ENCODE measurements at places on chromosomes 5 and 9.

- no peak overlapping the region for H3K4me3 ChIP-seq
- H3K36me3 ChIP-seq = no peaks in the 10 kb centered on the region
- H3K27ac ChIP-seq = no peak overlapping the region
- no peak for DNase-seq
Observed at GRCh38 chr9:129317179-129318011, 139.3 kb upstream of the IER5L start.

- no peaks in the 10 kb centered on the region for H3K36me3 ChIP-seq
- peaks cover 2% of the 10 kb centered on the region for H3K27me3 ChIP-seq
- no peak overlapping the region for H3K4me3 ChIP-seq
- no peaks in the 10 kb centered on the region for H3K4me1 ChIP-seq
- no peak for DNase-seq
Observed at GRCh38 chr5:73857446-73857845, 231.4 kb downstream of the ARHGEF28 start.

GRCh38 chr5:58544926-58545325 lies 37.9 kb upstream of the RAB3C start:
- no peak overlapping the region for H3K4me3 ChIP-seq
- H3K27me3 ChIP-seq = no peaks in the 10 kb centered on the region
- H3K36me3 ChIP-seq = no peaks in the 10 kb centered on the region
- no peak overlapping the region for H3K27ac ChIP-seq

DNA sequence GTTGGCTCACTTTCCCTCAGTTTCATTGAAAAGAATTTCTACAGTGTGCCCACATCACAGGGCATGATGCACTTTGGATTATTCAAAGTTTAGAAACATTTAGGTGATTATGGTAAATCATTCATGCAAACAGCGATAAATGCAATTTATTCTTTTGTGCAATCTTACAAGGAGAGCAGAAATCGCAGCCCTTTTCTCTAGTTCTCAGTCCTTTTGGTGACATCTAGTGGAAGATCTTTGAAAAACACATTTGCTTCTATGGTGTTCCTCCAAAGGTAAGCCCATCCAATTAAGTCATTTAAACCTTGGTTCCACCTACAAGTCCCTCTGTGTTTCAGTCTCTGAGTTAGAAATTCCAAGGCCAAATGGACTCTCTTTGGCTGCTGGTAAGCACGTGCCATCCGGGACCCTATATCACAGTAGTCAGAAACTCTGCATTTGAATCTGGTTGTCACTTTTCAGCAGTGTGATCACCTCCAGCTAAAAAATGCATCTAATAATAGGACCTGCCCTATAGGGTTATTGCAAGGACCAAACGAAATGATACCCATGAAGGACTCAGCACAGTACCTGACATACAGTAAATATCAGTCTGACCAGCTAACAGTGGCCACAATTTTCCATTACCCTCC lies 66.4 kb downstream of the MACROH2A1 start:
- H3K4me3 ChIP-seq = no peak overlapping the region
- no peaks in the 10 kb centered on the region for H3K4me1 ChIP-seq
- peaks cover 80% of the 10 kb centered on the region for H3K36me3 ChIP-seq
- H3K27ac ChIP-seq = 0 out of 2 replicates have a peak overlapping the region, but pooled peaks have one; percentile 35

DNA sequence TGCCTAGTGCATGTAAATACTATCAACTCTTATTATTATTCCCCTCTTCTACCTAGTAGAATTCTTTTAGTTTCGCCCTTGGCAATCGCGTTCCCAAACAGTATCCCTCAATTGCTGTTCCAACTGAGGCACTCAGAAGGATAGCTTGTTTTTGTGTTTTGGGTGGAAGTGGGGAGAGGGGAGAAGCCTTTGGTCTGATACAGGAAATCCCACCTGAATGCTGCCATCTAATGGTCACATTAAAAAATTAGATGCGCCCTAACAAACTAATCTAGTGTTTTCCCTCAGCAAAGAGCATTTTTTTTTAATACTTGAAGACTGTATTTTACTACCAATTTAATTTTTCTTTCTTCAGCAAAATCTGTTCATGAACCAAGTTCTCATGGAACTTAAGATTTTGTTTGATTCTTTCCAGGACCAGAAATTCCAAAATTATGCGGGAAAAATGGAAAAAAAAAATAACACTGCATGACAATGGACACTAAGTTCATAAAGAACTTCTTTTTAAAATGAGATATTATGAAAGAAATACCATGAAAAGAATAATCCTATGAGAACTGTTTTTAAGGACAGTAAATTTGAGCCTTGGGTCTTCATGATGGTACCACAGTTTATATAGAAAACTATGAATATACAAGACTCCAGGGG lies 22.2 kb upstream of the GLDC start:
- no peaks in the 10 kb centered on the region for H3K27me3 ChIP-seq
- DNase-seq = peak; percentile 20
- H3K4me1 ChIP-seq = no peaks in the 10 kb centered on the region
- no peak overlapping the region for H3K4me3 ChIP-seq

GRCh38 chr9:111870774-111871498 lies 25.7 kb upstream of the UGCG start:
- H3K36me3 ChIP-seq = no peaks in the 10 kb centered on the region
- no peaks in the 10 kb centered on the region for H3K27me3 ChIP-seq
- H3K4me1 ChIP-seq = no peaks in the 10 kb centered on the region
- no peak overlapping the region for H3K4me3 ChIP-seq

GRCh38 chr5:138980441-138980840 lies 105.3 kb upstream of the LRRTM2 start:
- no peaks in the 10 kb centered on the region for H3K27me3 ChIP-seq
- peaks cover 37% of the 10 kb centered on the region for H3K4me1 ChIP-seq
- DNase-seq = no peak

DNA sequence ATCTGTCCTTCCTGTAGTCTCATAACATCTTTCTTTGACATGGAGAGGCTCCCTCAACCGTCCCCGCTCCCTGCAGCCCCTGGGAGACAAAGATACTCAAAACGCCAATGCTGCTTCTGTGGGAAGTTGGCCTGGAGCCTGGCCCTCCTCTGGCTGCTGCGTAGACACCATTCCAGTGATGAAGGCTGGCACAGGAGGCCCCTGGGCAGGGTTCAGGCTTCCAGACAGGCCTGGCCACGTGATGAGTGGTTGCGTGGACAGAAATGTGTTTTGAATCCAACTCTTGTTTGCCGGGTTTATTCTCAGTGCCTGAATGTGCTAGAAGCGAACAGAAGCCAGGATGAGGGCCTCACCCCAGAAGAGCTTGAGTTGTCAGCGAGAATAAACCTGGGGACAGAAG lies 43.2 kb upstream of the NKX2-5 start:
- H3K27ac ChIP-seq = no peak overlapping the region
- H3K36me3 ChIP-seq = no peaks in the 10 kb centered on the region
- no peak overlapping the region for H3K4me3 ChIP-seq
- H3K27me3 ChIP-seq = peaks cover 8% of the 10 kb centered on the region
- DNase-seq = no peak

DNA sequence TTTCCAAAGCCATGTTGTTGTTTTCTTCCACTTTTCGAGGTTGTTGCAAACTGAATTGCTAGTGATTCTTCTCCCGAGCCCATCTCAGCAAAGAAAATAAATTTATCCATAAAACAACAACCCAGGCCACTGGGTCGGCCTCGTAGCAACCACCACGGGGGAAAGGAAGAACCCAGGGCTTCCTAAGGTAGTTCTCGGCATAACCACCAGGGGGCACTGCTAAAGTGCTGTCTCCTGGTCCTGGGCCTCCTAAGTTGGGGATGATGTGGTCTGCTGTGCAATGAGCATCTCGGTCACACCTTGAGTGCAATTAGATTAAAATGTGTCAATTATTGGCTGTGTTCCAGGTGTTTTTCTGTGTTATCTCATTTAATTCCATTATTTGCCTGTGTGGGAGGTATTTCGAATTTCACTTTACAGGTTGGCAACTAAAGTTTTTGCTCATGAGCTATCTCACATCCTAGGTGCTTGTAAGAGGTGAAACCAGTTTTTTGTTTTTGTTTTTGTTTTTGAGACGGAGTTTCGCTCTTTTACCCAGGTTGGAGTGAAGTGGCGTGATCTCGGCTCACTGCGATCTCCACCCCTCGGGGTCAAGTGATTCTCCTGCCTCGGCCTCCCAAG lies 102.8 kb upstream of the DAP start:
- no peaks in the 10 kb centered on the region for H3K36me3 ChIP-seq
- H3K27ac ChIP-seq = no peak overlapping the region
- H3K27me3 ChIP-seq = peaks cover 6% of the 10 kb centered on the region
- H3K4me3 ChIP-seq = no peak overlapping the region

DNA sequence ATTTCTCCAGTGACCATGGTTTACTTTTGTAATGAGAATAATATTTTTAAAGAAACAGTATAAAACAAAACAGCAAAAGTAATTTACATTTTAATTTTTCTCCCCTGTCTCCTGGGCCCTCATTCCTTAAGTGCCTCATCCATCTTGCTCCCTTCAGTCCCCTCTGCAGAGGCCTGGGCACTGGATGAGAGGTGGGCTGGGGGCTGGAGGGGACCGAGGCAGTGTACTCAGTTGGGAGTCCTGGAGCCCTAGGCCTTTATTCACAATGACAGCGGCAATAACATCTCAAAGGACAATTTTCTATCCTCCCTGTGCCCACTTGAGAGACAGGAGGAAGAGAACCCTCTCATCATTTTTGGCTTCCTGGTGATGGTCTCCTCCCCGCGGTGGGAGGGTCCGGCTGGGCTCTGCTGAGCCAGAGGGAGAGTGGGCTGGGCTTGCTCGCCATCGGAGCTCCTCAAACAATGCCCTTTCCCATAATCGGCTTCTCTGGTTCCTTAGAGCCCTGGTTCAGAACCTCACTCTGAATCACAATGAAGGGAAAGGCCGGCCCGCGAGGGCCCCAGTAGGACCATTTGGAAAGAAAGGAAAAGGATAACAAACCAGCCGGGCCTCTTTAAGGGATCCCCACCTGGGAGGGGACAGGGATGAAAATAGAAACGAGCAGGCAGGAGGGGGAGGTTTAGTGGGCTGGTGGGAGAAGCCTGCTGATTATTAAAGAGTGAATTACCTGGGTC lies 9.7 kb upstream of the SMIM32 start:
- DNase-seq = no peak
- no peak overlapping the region for H3K27ac ChIP-seq
- no peak overlapping the region for H3K4me3 ChIP-seq
- H3K36me3 ChIP-seq = no peaks in the 10 kb centered on the region

GRCh38 chr5:159206368-159206767 lies 3.0 kb downstream of the RNF145 start:
- H3K27me3 ChIP-seq = no peaks in the 10 kb centered on the region
- H3K27ac ChIP-seq = peak overlapping the region; percentile 94
- peaks cover 50% of the 10 kb centered on the region for H3K4me1 ChIP-seq
- no peak for DNase-seq
- H3K36me3 ChIP-seq = peaks cover 17% of the 10 kb centered on the region

DNA sequence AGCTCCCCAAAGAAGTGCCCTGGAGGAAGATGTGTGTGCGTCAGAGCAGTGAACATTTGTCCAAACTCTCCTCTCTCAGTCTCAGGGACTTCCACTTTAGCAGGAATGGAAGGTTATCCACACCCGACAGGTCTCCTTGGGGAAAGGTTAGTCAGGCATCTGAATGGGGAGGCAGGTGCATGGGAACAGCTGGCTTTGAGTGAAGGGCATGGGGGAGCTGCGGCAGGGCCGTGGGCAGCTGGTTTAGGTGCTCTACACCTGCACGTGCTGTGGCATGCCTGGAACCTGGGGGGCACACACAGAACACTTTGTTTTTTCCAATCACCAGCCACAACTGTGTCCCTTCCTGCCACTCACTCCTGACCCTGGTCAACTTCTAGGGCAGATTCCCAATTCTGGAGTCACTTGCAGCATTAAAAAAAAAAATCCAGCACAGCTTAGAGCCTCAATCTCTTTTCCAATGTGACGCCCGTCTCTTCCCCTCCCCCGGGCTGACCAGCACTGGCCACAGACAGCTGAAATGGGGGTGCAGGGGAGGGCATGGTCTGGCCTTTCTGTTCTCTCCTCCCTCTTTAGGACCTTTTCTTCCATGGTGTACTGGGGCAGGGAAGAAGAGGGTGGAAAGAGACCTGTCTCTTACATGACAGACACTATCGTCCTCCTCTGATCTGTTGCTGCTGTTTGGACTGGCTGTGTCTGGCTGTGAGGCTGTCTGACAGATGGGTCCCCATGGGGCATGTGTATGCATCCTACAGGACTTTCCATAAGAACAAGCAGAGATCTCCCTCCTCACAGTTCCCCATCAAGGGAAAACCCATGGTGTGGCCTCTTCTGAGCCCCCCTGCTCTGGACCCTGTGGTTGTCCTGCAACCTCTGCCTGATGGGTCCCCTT lies 9.5 kb upstream of the IL3 start:
- H3K4me3 ChIP-seq = no peak overlapping the region
- H3K4me1 ChIP-seq = no peaks in the 10 kb centered on the region
- no peak for DNase-seq
- H3K27ac ChIP-seq = no peak overlapping the region
- no peaks in the 10 kb centered on the region for H3K27me3 ChIP-seq

DNA sequence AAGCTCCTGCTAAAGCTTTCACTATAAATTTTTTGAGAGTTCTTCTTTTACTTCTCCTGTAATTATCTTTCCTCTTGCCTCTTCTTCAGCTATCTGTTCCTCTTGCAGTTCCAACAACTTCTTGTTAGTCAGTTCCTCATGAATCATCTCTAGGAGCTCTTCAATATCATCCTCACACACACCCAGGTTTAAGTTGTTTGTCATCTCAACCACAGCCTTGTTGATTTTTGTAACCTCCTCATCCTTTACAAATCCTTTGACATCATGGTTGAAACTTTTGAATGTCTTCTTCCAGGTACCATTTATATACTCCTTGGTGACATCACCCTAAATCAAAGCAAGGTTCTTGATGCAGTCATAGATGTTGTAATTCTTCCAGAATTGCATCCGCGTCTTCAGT lies 106.3 kb upstream of the MAMDC2 start:
- no peaks in the 10 kb centered on the region for H3K36me3 ChIP-seq
- no peak for DNase-seq
- H3K4me3 ChIP-seq = no peak overlapping the region
- H3K4me1 ChIP-seq = no peaks in the 10 kb centered on the region

DNA sequence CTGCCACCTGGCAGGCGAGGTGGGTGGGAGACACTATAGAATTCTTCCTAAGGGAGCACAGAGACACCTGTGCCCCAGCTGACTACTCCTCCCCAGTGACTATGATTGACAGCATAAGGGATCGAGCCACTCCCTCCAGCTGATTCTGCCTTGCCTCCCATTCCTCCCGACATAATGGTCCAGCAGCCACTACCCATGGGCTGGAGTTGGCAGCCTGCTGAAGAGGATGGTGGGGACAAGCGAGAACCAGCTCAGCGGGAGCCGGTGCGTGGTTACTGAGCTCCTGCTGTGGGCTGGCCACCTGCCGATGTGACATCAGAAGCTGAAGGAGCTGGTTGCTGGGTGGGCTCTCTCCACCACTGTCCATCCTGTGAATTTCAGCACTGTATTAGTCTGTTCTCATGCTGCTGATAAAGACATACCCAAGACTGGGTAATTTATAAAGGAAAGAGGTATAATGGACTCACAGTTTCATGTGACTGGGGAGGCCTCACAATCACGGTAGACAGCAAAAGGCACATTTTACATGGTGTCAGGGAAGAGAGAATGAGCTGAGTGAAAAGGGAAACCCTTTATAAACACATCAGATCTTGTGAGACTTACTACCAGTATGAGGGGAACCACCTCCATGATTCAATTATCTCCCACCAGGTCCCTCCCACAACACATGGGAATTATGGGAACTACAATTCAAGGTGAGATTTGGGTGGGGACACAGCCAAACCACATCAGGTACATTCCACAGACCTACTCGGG lies 12.1 kb upstream of the NCS1 start:
- H3K27me3 ChIP-seq = no peaks in the 10 kb centered on the region
- H3K27ac ChIP-seq = no peak overlapping the region
- no peak overlapping the region for H3K4me3 ChIP-seq

GRCh38 chr5:156109317-156110023 lies 217.5 kb upstream of the SGCD start:
- H3K36me3 ChIP-seq = no peaks in the 10 kb centered on the region
- H3K4me1 ChIP-seq = no peaks in the 10 kb centered on the region
- H3K27ac ChIP-seq = no peak overlapping the region
- no peak for DNase-seq
